EL (cell line): ENCODE measurements at places on chromosomes 6 and 20.

- DNase-seq, result no peak
These were observed 73.2 kb downstream of the LAMA4 start for GRCh38 chr6:112181130-112181529.

- DNase-seq, result peak; percentile 17
These were observed 33.9 kb downstream of the ITPR3 start for GRCh38 chr6:33654831-33655554.

DNA sequence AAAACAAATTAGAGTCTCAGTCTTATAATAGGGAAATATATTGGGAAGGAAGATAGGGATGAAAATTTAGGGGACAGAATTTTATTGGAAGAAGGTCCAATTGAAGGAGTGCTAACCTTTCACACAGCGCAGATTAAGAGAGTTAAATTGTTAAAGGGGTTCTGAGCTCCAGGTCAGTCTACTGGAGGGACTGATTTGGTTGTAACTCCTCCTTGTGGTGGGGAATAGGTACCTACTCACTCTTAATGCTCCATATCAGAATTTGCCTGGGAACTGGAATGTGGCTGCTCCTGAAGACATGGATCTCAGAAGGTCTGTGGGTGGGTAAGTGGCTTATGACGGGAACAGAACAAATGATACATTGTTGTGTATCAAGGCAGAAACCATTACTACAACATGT, 143.5 kb downstream of the FLRT3 start:
- DNase-seq, result no peak

- no peak for DNase-seq
These were observed 396.2 kb downstream of the RFPL4B start for GRCh38 chr6:112743323-112743722.

DNA sequence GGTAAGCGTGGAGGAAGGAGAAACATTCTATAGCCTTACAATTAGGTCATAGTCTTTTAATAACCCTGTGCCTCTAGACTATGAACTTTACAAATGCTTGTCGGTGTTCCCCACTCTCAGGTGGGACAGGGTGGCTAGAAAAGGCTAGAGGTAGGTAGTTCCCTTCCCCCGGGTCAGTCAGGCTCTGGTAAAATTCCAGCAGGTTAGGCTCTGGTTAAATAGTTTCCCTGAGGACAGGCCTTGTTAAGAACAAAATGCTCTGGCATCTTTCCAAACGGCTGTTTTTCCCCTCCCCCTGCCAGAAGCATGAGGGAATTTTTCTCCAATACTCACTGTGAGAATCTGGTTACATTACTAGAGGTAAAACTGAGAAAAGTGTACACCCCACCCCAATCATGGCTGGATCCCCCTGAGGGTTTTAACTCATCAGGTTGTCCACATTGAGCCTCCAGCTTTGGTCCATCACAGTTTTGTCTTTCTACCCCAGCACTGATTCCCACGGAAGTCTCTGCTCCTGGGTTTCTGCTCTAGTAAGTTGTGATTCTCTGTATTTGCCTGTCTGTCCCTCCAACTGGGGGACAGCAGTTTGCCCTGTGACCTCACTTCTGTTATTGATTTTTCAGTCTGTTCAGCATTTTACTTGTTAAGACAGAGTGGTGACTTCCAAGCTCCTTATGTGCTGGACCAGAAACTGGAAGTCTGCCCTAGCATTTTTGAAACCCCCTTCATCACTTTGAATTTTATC, 84.7 kb upstream of the ADGRF1 start:
- DNase-seq, result no peak

- no peak for DNase-seq
These were observed 56.1 kb downstream of the NFATC2 start for GRCh38 chr20:51486197-51487005.
